Hematopoietic multipotent progenitor cell treated with erythropoietin and hydrocortisone succinate and interleukin-3 and kit ligand, for 8 days (in vitro differentiated cells): ENCODE measurements at places on chromosomes 12 and 14.

- no peak for DNase-seq
Measured at GRCh38 chr12:81758421-81759189, 545 bp downstream of the PPFIA2 start.

GRCh38 chr12:46153268-46153872 is 115.5 kb downstream of the SLC38A1 start:
- peak; percentile 48 for DNase-seq

GRCh38 chr12:24898606-24899005 is 50.3 kb downstream of the BCAT1 start:
- no peak for DNase-seq

DNA sequence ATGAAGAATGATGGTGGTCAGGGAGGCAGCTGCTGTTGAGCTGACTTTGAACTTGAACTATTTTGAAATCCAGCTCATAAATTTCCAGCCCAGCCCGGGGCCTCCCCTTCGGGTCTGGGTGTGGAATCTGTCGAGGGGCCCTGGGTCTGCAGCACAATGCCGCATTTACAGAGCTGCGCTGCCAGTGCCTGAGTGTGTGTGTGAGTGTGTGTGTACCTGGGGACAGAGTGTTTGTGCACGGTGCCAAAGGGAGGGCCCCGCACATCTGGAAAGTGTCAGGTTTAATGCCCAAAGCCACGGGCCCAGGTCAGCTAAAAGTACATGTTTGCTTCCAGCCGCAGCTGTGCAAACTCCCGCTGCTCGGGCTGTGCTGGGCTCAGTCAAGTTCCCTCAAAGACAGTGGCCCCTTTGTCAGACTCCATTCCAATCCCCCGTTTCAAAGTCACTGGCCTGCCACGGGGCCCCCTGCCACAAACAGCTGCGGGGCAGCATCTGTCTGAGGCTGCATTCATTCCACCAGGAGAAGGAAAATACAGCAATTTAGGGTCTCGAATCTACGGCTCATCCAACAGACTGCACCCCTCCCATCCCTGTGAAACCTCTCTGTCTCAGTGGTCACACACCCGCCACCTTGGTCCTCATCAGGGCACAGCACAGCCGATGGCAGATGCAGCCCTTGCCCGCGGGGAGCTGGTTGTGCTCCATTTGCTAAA is 16.3 kb upstream of the RFLNA start:
- DNase-seq = no peak

DNA sequence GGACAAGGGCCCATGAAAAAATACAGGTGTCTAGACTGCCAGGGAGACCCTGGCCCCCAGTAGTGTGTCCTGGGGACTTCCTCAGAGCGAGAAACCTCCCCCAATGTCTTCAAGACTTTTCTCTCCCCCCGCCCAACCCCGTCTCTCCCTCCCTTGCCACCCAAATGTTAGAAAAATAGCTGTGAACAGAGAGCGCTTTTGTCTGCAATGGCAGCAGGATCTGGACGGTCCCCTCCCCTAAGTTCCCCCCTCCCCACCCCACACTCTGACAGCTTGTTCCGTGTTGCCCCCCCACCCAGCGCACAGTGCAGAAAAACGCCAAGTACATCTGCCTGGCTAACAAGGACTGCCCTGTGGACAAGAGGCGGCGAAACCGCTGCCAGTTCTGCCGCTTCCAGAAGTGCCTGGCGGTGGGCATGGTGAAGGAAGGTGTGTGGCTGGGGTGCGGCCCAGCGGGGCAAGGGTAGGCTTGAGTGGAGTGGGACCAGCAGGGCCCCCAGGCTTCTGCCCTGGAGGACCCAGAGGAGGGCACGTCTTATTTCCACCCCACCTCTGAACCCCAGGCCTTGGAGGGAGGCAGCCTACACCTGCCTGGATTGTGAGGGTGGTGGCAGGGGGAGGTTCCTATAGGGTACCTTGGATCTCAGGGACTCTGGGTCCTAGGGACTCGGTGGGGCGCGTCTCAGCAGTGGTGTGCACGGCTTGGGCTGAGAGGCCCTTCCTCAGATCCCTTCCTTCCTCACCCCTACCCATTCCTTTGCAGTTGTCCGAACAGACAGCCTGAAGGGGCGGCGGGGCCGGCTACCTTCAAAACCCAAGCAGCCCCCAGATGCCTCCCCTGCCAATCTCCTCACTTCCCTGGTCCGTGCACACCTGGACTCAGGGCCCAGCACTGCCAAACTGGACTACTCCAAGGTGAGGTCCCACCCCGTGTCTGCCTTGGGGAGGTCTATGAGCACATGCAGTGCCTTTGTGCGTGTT is 4.8 kb downstream of the NR4A1 start:
- no peak for DNase-seq

- no peak for DNase-seq
Measured at GRCh38 chr12:70748809-70749208, 111.6 kb upstream of the PTPRB start.

GRCh38 chr12:120346681-120347080 is 19.1 kb upstream of the PLA2G1B start:
- DNase-seq = no peak

GRCh38 chr12:2892246-2892645 is 1.6 kb downstream of the TULP3 start:
- DNase-seq = no peak

- DNase-seq = no peak
Measured at GRCh38 chr14:90698379-90698869, 117.8 kb downstream of the TTC7B start.

DNA sequence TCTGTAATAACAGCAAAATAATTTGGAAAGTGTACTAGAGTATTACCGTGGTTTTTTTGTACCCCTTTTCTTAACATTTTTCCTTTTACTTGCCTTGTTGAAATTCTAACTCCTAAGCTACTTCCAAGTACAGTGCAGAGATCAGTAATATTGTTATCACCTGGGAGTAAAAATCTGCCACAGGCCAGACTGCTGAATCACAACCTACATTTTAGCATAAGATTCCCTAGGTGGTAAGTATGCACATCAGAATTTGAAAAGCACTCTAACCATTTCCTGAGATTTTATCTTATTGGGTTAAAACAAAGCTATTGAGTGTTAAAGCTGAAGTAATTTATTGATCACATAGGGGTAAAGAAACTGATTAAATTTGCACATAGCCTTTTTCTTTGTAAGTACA is 55.2 kb upstream of the KCNH3 start:
- no peak for DNase-seq

GRCh38 chr14:75725481-75725880 is 64.4 kb downstream of the TTLL5 start:
- no peak for DNase-seq

- no peak for DNase-seq
Measured at GRCh38 chr12:67645126-67645525, 3.4 kb upstream of the DYRK2 start.

GRCh38 chr12:90399357-90399756 is 555.6 kb downstream of the CCER1 start:
- DNase-seq = no peak

DNA sequence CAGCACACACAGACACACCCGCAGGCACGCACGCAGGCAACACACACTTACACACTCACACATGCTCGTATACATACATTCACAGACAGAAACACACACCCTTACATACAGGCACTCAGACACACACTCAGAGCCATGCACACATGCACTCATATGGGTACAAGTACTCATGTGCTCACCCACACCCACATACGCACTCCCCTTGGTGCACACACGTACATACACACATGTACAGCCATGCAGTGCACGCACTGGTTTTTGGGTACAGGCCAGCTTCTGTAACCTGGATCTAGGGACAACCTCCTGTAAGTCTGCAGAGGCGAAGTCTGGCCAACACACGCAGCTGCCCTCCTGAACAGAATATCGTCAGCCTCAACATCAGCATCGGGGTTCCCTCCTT is 221.3 kb upstream of the RTL1 start:
- no peak for DNase-seq

DNA sequence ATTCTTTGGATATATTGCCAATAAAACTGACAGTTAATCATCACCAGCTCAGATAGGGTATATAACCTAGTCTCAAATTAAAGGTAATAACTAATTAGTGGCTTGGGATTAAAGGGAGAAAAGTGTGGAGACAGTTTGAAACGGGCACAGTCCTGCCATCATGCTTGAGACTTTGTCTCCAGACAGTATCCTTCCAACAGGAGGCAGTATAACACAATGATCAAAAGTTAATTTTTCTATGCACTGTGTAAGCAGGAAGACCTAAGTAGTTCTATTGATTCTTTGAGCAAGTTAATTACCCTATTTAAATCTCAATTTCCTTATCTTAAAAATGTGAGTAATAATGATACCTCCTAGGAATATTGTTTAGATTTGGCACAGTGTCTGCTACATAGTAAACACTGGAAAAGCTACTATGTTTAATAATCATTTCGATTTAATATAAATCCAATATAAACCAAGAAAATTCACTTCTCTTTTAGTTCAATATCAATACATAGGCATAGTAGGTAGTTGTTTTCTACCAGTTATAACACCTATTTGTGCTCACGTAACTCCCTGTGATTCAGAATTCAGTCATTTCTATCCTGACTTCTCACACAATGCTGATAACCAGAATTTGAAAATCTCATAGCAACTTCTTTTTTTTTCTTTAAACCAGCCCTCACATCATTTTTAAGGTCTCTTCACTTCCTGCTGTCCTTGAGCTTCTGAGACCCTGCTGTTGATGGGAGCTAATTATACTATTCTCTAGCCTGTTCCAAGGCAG is 53.7 kb downstream of the GALNT4 start:
- peak; percentile 78 for DNase-seq
